ENCODE measurements at places on chromosomes 2 and 18.

DNA sequence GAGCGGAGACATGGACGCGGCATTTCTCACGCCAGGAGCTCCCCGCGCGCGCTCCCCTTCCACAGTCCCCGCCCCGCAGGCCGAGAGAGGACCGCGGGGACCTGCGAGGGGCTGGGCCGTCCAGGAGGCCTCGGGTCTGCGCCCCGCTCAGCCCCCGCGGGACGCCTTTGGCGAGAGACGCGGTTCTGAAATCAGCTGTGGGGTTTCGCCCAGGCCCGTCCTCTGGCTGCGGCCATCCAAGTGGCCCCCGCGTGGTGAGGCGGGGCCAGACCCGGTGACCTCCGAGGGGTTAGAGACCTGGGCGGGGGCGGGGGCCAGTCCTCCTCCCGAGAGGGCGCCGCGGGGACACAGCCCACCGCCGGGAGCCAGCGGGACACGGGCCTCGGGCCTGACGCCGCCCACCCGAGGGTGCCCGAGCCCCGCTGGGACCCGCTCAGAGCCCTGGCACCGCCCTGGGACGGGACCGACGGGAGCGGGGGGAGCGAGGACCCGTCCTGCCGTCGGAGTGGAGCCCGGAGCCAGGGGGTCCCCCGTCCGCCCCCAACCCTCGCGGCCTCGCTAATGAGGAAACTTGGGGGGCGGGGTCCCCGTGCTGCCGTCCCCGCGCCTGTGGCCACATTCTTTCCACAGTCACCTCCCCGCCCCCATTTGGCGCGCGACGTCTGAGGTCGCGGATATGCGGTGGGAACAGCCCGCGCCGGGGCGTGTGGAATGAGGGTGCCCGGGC is 6.1 kb upstream of the SALL3 start:
- DNase-seq = no peak

DNA sequence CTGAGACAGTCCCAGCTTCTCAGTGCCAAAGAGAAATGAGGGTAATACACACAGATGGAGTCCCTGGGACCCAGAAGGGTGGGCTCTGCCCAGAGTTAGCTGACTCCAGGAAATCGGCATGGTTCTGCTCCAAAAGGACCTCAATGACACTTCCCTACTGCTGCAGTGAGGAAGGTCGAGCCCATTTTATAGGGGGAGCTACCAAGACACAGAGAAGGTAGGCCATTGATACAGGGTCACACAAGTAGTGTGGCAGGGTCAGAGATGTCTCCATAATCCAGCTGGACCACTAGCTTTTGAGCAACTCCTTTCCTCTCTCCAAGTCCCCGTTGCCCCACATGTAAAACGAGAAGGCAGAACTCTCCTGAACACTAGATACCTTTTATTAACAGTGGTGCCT is 276.9 kb downstream of the MYCN start:
- DNase-seq = no peak

DNA sequence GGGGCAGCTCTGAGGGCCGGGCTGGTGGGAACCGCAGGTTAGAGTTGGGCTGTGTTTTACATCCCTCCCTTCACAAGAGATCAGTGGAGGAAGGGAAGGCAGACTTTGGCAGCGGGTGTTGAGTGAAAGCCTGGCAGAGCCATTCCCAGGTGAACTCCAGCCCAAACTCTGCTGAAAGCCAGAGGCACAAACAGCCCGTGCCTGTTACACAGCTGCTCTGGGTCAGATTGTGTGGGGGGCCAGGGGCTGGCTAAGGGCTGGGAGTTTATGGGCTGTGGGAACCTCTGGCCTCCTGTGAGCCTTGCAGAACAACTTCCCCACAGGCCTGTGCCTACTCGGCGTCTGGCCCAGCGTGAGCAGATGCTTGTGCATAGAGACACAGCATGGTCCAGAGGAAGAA is 286.8 kb downstream of the CLIP4 start:
- no peak for DNase-seq

- DNase-seq = no peak
Observed at GRCh38 chr2:115624332-115624731, 1181.9 kb downstream of the DPP10 start.

DNA sequence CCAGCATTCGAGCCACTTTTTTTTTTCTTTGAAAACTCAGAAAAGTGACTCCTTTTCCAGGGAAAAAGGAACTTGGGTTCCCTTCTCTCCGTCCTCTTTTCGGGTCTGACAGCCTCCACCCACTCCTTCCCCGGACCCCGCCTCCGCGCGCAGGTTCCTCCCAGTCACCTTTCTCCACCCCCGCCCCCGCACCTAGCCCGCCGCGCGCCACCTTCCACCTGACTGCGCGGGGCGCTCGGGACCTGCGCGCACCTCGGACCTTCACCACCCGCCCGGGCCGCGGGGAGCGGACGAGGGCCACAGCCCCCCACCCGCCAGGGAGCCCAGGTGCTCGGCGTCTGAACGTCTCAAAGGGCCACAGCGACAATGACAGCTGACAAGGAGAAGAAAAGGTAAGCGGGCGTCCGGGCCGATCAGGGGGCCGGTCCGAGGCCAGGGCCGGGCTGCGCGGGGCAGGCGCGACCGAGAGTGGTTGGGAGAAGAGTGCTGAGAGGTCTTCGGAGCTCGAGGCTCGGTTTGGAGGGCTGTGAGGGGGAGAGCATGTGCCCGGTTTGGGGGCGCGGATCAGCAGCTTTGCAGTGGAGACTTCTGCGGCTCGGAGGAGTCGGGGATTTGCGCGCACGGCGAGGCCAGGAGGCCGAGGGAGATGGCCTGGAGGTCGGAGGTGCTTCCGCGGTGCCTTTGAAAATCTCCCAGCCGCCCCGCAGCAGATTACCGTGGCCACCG is 502 bp downstream of the EPAS1 start:
- DNase-seq = no peak

GRCh38 chr2:85713836-85714235 is 19.7 kb downstream of the GNLY start:
- no peak for DNase-seq

DNA sequence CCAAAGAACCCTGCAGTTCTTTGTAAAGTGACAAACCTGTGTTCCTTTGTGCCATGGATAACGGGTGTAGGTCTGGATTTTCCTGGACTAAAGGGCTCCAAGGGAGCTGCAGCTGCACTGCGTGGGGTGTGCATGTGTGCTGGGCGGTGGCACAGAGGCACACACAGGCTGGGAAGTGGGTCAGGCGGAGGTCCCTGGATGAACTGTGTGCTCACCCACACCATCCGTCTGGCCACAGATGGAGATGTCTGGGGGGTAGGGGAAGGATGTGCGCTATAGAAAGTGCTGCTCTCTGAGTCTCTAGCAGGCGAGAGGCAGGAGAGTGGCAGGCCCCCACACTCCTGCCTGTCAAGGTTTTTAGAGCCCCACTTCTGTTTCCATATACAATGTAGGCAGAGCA is 137.2 kb downstream of the LOXHD1 start:
- no peak for DNase-seq

DNA sequence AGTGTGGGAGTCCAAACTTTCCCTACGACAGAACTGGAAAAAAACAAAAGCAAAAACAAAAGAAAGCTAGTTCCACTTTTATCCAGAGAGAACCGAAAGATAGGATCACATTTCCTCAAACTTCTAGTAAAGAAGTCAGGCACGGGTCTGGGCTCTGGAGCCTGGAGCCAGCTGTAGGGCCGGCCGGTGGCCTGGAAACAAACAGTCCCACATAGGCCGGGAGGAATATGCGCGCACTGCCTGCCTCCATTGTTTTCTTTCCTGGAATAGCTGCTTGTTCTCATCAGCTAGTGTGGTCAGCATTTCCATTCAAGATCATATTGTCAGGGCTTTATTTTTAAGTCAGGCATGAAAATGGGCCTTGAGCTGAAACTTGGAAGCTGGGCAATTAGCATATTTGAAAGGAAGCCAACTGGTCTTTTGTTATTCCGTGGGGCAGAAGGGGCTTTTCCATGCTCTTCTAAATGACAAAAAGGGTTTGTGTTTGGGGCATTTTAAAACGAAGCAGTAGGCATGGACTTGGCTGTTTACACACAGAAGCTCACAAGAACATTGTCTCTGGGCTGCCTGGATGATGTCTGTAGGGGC is 58.7 kb upstream of the RFX8 start:
- DNase-seq = no peak

GRCh38 chr2:221529943-221530652 is 42.0 kb downstream of the EPHA4 start:
- no peak for DNase-seq

GRCh38 chr2:228613133-228613850 is 431.8 kb upstream of the SPHKAP start:
- no peak for DNase-seq

GRCh38 chr2:230902180-230902899 is 22.7 kb downstream of the GPR55 start:
- no peak for DNase-seq

GRCh38 chr2:102070058-102070642 is 72.4 kb upstream of the IL1R1 start:
- DNase-seq = no peak

DNA sequence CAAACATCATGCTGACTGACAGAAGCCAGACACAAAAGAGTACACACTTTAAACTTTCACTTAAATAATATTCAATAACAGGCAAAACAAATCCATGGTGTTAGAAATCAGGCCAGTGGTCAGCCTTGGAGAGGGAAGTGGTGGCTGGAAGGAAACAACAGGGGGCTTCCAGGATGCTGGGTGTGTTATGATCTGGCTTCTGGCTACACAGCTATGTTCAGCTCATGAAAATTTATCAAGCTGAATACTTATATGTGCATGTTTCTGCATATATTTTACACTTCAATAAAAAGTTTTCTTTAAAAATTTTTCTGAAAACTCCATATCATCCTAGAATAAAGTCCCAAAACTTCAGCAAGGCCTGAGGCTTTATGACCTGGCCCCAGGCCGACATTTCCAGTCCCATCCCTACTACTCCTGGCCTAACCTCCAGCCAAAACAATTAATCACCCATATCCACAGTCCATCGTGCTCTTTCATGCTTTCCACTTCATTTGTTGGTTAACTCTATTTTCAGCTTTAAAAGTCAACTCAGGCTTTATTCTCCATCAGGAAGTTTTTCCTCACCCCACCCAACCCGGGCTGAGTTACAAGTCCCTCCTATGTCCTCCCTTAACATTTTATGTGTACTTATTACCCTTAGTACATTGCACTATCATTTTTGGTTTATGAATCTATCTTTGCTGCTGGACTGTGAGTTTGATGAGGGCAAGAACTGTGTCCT is 27.9 kb upstream of the SPTBN1 start:
- DNase-seq = no peak

DNA sequence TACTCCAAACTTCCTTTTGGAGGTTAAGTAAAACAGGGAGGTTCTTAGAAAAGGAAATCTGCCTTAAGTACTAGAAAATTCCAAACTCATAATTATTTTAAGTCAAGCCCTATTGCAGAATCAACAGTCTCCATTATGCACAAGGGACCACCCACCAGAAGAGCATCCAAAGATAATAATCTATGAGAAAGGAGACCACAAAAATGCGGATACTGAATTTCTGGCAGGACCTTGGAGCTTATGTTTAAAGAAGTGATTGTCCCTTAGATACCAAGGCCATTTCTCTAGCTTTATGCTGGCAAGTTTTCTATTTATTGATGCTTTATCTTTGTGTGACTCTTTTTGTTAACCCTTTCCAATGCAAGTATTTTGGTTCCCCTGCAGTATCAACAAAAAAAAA is 404.0 kb upstream of the MMADHC start:
- no peak for DNase-seq

DNA sequence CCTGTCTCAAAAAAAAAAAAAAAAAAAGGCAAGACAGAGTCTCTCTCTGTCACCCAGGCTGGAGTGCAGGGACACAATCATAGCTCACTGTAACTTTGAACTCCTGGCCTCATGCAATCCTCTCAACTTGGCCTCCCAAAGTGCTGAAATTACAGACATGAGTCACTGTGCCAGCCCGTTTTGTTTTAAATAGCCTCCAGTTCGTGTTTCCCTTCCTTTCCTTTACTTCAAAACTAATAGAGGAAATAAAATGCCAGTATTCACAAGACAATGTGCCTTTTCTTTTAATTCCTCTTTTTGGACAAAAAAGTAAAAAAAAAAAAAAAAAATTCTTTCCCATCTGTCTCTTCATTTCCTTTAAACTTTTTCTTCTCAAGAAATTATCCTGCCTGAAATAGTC is 54.5 kb upstream of the ACMSD start:
- DNase-seq = no peak

- peak; percentile 88 for DNase-seq
Observed at GRCh38 chr2:197293252-197294007, 17.1 kb downstream of the ANKRD44 start.

DNA sequence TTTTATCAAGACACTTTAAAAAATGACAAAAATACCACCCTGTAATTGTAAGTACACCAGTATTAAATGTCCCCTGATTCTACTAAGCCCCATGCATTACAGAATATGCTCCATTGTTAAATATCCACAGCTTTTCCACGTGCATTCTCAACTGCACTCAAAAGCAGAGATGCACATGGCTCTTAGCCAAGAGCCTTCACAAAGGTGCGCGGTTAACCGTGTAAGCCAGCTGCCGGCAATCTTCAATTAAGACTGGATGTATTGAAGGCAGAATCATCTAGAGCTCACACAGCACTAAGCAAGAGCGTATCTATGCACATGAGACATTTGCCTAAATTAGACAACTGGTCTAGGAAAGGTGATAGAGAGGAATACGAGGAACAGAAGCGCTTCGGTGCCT is 278.3 kb downstream of the NAPG start:
- no peak for DNase-seq

DNA sequence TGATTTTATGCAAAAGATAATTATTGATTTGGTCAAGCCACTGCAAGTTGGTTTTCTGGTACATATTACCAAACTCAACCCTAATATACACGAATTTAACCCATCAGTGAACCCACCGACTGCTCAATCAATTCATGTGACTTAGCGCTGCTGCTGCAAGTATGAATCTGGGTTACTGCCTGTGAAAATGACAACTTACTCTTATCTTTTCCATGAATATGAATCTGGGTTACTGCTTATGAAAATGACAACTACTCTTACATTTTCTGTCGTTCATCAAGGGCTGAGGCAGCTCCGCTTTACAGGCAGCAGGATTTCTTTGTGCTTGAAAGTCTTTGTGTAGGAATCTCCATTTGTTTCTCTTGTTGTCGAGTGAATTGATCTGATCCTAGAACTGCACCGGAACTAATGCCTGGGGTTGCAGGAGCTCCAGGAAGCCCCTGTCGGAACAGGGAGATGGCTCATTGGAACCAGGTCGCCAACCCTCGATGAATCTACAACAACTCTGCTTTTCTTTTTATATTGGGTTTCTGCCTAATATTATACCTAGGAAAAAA is 22.1 kb upstream of the ALKAL2 start:
- DNase-seq = no peak

DNA sequence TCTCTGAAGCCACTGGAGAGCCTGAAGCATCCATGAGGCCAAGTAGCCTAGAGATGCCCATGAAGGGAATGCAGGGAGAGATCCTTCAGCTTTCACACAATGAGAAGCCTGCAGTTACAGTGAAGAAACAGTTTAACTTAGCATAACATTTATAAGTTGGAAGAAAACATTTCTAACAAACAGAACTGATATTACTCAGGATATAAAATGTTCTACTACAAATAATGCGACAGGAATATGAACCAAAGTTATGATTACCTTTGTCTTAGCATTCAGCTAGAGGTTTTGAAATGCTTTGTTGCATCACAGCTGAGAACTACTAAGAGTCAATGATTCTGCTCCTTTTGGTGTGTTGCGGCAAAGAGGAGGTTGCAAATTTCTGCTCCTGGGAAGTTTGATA is 6.9 kb upstream of the KYNU start:
- DNase-seq = no peak

GRCh38 chr18:23585007-23585871 is 1.1 kb downstream of the NPC1 start:
- DNase-seq = peak; percentile 53

- no peak for DNase-seq
Observed at GRCh38 chr2:208373460-208374089, 33.0 kb upstream of the PTH2R start.

- no peak for DNase-seq
Observed at GRCh38 chr2:127674241-127675209, 805 bp downstream of the LIMS2 start.

- DNase-seq = peak; percentile 68
Observed at GRCh38 chr18:78406743-78407465, 572.7 kb upstream of the SALL3 start.

Measured in GF-D8 (cell line).